Hippocampal formation (tissue), 2 donors: ENCODE measurements at places on chromosomes 5 and 9.

DNA sequence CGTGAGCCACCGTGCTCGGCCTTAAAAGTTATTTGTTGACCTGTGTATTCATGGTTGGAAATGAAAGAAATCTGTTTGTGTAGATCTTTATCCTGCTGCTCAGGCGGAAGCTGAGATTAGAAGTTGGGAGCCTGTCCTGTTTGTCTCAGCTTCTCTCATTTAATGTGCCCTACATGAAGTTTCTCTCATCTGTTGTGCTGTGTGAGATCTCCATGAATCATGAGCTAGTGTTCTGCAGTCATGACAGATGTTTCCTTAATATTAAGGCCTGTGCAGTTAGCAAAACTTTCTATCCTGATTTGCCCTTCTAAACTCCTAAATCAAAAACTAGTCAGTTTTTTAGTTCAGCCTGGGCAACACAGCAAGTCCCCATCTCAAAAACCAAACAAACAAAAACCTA, 59.5 kb downstream of the FAM78A start:
- no peak for DNase-seq

GRCh38 chr9:13020146-13021040, 245.6 kb downstream of the LURAP1L start:
- DNase-seq, result no peak

DNA sequence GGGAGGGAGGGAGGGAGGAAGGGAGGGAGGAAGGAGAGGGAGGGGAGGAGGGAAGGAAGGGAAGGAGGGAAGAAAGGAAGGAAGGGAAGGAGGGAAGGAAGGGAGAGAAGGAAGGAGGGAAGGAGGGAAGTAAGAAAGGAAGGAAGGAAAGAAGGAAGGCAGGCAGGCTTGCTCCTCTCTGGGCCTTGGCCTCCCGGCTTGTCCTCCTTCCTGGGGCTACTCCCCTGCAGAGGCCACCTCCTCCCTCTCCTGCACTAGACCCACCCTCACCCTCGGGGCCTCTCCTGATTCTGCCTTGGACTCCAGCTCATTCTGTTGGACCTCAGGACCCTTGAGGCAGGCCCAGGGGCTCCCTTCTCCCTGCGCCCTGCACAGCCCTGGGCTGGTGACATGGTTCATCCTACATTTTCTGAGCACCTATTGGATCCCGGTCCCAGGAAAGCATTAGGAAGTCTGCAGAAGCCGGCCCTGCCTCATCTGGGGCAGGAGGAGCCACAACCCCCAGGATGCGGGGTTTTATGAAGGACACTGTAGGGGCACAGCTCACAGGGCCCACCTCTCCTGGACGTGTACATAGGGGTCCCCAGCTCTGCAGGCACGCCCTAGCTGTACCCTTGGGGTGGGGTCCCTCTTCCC, 23.0 kb downstream of the LHX3 start:
- DNase-seq, result no peak

GRCh38 chr5:174872271-174872670, 147.9 kb downstream of the MSX2 start:
- no peak for DNase-seq

- no peak for DNase-seq
Observed at GRCh38 chr9:137224830-137225694, at the start of gene CYSRT1. Gene CYSRT1, plus strand, starts transcription at chr9:137225174. Its CDS starts 448 bp downstream, at chr9:137225622.

DNA sequence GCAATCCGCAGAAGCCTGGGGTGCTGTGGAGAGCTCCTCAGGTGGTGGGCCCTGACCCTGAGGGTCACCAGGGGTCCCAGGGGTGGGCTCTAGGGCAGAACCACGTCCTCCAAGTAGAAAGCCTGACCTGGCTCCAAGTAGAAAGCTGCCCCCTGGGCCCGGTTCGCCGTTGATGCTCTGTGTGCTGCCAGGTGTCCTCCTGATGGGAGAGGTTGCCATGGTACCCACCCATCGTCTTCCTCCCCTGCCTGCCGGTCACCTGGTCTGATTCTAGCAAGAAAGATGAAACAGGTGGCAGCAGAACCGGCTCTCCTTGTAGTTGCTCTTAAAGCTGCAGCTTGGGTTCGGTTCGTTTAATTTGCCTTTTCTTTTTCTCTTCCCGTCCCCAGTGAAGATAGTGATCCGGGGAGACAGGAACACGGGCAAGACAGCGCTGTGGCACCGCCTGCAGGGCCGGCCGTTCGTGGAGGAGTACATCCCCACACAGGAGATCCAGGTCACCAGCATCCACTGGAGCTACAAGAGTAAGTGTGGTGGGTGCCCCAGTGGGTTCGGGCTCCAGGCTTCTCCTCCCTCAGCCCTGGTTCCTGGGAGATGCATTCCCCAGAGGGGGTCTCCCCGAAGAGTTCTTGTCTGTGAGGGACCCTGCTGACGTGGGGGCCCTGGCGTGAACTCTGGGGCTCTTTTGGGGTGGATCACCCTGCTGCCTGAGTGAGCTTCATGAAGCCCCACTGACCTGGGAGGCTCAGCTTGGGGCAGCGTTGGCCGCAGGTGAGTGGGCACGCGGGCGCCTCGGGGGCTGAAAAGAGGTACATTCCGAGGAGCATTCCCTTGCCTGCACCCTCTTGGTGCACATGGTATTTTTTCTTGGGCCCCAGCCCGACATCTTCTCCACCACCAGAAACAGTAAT, 15.6 kb downstream of the RABL6 start:
- DNase-seq, result no peak

- DNase-seq, result no peak
Observed at GRCh38 chr5:143281226-143281625, 122.3 kb downstream of the NR3C1 start.

GRCh38 chr5:511476-511875, 12.8 kb downstream of the SLC9A3 start:
- DNase-seq, result no peak

DNA sequence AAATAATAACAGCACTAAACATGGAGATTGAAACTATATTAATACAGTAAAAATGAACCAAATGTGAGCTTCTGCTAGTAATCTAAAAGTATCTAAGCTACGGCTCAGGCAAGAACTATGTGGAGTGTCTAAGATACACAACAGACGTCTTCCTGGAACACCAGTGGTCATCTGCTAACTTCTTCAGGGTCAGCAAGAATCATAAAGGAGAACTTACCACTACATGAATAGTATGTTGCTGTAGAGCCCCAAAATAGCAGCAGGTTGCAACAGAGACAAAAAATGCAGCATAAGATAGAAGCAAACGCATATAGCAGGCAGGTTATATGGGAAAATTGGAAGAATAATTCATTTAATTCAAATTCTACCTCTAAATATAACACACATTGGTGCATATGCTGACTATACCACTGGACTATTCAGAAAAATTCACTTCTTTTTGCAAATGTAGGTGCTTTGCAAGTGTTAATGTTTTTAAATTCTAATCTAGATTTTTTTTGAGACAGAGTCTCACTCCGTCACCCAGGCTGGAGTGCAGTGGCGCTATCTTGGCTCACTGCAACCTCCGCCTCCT, 27.1 kb downstream of the DCTN4 start:
- DNase-seq, result no peak

DNA sequence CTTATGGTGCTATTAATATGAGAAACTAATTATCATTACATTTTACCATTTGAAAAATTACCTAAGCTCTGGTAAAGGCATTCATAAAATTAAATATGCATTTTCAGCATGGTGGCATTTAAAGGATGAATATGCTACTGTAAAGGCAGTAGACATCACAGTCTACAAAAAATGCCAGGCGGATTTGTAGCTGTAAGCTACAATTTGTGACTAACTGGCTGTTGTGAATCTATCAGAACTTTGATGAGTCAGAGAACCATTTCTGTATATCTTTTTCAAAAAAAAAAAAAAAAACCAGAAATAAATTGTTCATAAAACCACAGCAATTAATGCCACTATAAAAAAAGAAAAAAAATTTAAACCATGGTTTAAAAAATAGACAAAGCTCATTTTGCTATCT, 186.3 kb downstream of the NFIB start:
- no peak for DNase-seq

- DNase-seq, result peak; percentile 81
Observed at GRCh38 chr9:35748858-35749514, at the start of the genes GBA2 and RGP1. Gene GBA2, minus strand, starts transcription at chr9:35749228. Its CDS starts 524 bp downstream, at chr9:35748704. Gene RGP1, plus strand, starts transcription at chr9:35749287. Its CDS starts 469 bp downstream, at chr9:35749756.

GRCh38 chr9:137836831-137837241, 40.7 kb upstream of the CACNA1B start:
- DNase-seq, result no peak

- no peak for DNase-seq
Observed at GRCh38 chr5:14417276-14417730, 164.3 kb upstream of the OTULINL start.

- DNase-seq, result peak; percentile 31
Observed at GRCh38 chr9:4604678-4605095, 57.4 kb upstream of the PLPP6 start.

GRCh38 chr9:89892920-89893319, 288.1 kb downstream of the GADD45G start:
- DNase-seq, result no peak

GRCh38 chr5:140570058-140570457, 5.4 kb downstream of the SLC35A4 start:
- DNase-seq, result no peak

DNA sequence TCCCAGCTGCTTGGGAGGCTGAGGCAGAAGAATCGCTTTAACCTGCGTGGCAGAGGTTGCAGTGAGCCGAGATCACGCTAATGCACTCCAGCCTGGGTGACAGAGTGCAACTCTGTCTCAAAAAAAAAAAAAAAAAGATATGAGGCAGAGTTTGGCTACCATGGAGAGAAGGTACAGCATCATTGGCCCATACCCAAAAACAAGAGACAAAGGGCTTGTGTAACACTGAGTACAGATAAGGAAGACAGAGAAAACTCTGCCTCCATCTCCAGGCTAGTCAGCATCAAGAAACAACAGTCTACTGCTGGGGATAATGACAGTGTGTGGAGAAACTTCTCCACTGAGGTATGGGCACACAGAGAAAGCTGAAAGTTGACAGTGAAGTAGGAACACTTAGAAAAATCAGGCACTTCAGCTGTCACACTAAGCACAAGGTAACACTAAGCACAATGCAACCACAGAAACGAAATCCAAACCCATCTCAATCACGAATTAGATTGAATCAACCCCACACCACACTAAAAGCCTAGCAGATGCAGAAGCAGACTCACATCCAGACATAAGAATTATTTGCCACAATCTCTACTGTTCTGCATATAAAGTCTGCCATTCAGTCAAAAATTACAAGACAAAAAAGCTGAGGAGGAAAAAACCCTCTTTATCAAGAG, 10.5 kb downstream of the PJA2 start:
- DNase-seq, result no peak

DNA sequence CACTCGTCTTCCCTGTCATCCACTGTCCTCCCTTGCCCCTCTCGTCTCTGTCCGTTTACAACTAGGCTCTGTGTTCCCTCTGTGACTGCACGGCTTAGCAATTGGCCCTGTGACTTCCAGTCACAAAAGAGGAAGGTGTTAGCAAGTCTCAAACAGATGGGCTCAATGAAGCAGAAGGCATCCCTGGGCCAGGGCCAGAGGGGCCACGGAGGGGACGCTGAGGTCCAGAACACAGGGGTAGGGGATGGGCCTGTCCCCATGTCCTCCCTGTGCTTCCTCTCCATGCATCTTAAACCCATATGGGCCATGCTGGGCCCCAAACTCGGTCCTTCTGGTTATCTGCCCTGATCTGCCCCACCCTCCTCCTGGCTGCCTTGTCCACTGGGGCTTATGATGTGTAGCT, at the start of gene CD72:
TSS of gene CD72 (minus strand) at position 89 of the 403 bp plus-strand sequence. CDS start 110 bp downstream, outside the sequence.
- no peak for DNase-seq

DNA sequence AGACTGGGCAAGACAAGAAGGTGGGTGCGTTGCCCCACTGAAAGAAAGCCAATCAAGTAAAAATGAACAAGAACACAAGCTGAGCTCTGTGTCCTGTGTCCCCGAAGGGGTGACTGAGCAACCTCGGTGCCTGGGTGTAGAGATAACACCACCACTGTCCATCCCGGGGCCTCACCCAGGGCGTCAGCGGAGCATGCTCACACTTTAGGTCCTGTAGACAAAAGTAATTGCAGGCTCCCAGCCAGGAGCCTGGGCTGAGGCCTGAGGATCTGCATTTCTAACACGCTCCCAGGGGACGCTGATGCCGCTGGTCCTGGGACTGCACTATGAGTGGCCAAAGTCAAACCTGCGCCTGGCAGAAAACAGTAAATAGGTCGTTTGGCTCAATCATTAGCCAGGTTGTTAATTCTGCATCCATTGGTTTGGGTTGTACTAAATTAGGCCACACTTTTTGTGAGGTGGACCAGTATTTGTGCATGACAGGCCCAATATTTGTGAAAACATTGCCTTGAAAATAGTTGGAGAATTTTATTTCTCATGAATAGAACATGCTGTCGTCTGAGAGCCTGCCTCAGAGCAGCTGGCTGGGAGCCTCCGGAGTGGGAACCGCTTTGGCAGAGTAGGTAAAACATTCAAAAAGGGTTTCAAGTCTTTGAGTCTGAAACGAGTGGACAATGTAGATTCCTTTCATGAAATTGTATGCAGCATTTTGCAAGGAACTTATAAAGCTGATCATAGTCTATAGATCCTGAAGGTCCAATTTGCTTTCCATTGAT, 38.3 kb downstream of the ANKRD33B start:
- peak; percentile 61 for DNase-seq

GRCh38 chr9:36818965-36819870, 214.8 kb downstream of the PAX5 start:
- peak; percentile 45 for DNase-seq

DNA sequence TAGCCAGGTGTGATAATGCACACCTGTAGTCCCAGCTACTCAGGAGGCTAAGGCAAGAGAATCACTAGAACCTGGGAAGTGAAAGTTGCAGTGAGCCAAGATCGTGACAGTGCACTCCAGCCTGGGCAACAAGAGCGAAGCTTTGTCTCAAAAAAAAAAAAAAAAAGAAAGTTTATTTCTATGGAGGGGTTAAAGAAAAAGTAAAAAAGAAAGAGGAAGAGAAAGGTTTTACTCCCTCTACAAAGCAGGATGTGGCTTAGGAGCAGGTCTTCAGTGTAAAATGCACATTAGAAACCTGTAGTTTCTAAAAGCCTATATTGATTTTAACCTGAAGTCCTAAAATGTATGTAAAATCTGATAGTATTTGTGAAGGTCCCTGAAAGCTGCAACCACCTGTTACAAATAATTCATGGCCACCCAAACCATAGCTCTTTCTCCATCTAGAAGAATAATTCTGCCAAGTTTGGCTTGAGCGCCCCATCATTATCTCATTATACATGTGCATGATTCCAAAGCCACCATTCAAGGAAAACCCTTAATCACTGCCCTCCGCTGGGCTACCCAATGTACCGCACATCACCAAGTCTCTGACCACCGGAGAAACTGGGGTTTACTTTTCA, 3.4 kb downstream of the FNBP1 start:
- DNase-seq, result peak; percentile 27

DNA sequence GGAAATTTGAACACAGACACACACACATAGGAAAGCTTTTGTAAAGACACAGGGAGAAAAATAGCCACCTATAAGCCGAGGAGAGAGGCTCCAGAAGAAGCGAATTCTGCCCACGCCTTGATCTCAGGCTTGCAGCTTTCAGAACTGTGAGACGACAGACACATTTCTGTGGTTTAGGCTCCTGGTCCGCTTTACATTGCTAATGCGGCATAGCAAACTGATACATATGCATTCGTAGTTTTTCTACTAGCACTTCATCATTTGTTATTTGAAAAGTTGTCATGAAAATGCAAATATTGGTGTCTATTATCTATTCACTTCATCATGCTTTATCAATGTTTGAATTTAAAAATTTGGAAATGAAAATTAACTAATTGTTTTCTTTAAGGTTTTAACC, 674.9 kb downstream of the SEMA5A start:
- no peak for DNase-seq
